ENCODE measurements at places on chromosomes 2 and 18.

GRCh38 chr2:9813312-9814128 lies 29.8 kb upstream of the TAF1B start:
- peak; percentile 85 for DNase-seq

- no peak for DNase-seq
Measured at GRCh38 chr18:78587096-78587495, 392.5 kb upstream of the SALL3 start.

DNA sequence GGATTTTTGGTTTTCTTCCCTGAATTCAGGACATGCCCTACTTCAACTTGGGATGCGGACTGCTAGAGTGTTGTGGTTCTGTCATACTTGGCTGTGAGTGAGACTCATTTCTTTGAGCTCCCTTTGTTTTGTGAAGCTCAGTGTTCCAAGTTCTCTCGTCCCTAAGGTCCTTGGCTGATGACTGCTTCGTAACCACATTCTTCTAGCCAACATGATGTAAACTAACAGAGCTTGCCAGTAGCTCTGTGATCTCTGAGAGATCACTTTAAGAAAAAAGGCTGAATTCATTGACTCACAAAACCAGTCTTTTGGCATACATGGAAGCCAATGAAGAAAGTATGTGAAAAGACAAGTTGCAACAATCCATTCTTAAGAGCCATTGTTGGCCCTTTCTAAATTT lies 96.9 kb upstream of the MSTN start:
- DNase-seq, result peak; percentile 61

GRCh38 chr2:45121236-45121927 lies 112.1 kb upstream of the SIX2 start:
- DNase-seq, result no peak

GRCh38 chr2:178401994-178402437 lies 49.0 kb downstream of the PRKRA start:
- no peak for DNase-seq

- DNase-seq, result no peak
Measured at GRCh38 chr2:136718273-136718672, 47.1 kb upstream of the THSD7B start.

DNA sequence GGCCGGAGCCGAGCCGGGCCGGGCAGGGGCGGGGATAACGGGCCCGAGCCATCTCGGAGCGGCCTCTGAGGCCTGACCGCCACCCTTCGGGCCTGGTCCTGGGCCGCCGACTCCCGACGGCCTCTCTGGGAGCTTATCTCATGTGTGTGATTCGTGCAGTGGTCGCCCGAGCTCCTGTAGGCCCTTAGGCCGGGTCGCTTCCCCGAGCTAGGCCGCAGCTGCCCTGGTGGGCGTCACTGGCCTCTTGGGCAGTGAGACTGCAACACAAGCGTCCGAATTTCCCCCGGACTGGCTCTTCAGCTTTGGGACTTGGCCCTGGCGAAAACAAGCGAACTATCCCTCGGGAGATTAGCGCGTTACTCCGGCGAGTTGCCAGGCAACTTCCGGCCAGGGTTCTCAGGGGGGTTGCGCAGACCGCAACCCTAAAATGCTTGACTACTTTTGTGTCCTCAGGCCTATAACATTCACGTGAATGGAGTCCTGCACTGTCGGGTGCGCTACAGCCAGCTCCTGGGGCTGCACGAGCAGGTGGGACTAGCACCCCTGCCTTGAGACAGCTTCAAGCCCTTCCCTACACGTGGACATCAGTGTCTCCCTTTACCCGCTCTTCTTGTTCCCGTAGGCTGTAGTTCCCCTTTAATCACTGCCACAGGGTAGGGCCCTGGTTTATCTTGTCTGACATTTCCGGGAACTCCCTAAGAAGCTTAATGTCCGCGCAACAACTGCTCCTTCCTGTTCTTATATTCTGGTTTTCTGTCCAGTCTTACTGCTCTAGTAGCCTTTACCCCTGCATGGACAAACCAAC lies 602 bp downstream of the SNX17 start:
- DNase-seq, result no peak

GRCh38 chr2:36530983-36531354 lies 67.0 kb downstream of the FEZ2 start:
- DNase-seq, result no peak

- no peak for DNase-seq
Measured at GRCh38 chr18:58258692-58259342, 214.8 kb downstream of the NEDD4L start.

DNA sequence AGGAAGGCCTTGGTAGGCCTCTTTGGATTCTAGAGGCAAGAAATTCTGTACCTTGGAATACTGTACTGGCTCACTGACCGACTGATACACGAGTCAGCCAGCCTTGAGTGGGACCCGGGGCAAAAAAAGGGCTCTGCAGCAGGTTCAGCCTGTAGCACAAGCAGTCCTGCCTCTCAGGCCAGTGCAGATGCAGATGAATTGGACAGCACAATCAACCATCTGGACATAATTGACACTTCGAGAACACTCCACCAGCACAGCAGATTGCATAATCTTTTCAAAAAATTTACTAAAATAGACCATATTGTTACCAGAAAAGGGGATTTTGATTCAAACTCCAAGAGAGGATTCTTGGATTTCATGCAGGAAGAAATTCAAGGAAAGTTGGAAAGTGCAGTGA lies 241.6 kb downstream of the RPIA start:
- no peak for DNase-seq

GRCh38 chr2:239589270-239589825 lies 188.5 kb upstream of the HDAC4 start:
- DNase-seq, result no peak

DNA sequence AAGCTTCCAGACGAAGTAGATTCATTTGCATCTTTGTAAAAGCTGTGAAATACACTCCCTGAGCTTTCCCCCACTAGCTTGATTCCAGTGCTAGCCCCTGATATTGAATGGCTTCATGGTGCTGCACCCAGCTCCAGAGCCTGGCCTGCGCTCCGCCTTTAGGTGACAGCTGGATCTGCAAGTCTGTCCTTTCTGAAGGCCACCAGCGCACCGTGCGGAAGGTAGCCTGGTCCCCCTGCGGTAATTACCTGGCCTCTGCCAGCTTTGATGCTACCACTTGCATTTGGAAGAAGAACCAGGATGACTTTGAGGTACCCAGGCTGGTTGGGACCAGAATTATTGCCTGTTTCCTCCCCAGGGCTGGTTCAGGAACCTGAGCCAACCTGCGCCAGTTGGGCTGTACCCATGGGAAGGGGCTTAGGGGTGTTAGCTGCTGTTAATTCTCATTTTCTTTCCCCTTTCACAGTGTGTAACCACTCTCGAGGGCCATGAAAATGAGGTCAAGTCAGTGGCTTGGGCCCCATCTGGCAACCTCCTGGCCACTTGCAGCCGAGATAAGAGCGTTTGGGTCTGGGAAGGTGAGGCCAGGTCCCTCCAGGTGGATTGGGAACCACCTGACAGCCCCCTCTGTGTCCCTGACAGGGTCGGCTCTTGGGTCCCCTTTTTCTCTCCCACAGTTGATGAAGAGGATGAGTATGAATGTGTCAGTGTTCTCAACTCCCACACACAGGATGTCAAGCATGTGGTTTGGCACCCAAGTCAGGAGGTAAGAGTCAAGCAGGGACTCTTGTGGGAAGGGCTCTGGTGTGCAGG lies 1.3 kb downstream of the CIAO1 start:
- peak; percentile 59 for DNase-seq

- DNase-seq, result no peak
Measured at GRCh38 chr2:237056287-237056875, 29.3 kb upstream of the COPS8 start.

All from foreskin fibroblast (primary cell).